ENCODE measurements at places on chromosomes 16 and 17.

- DNase-seq = no peak
Measured at GRCh38 chr17:77810536-77810935, 148.0 kb upstream of the TNRC6C start.

- no peak for DNase-seq
Measured at GRCh38 chr16:49619811-49620157, 236.1 kb downstream of the ZNF423 start.

DNA sequence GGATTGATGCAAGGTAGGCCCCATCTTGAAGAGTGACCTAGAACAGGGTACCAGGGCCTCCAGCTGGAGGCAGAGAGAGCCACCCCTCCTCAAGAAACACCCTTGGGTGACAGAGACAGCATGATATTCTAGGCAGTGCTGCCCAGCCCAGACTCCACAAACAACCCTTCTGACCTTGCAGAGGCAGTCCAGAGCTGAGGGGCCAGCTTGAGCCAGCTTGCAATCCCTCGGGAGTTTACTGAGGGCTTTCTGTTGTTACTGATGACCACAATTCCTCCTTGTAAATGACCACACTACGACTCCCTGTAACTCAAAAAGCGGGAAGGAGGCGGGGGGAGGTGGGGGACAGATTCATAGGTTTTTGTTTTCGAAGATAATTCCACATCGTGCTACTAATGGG lies 18.6 kb upstream of the MNT start:
- no peak for DNase-seq

DNA sequence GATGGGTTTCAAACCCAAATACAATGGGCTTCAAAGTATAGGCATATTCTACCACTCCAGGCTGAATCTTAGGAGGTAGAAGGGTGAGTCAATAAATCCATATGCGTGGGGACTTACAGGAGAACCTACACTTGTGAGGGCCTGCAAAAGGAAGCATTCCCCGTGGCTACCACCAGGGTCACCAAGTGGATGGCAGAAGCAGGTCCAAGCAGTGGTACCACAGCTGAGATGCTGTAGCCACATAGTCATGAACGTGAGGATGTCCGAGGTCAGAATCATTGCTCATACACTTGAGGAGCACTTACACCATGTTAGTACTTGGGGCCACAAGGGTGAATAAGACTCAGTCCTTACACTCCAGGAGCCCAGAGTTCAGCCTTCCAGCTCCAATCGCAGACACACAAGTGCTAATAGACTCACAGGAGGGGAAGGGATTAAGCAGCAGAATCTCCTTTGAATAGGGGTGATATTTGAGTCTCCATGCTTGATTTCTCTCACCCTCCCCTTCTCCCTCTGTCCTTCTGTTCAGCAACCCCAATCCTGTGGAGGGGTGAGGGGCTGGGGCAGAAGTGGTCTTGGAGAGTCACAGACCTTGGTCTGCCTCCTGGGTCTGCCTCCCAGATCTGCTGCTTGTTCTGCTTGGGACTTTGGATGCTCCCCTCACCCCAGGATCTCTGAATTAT lies 42.5 kb upstream of the ASIC2 start:
- DNase-seq = no peak

GRCh38 chr16:11342021-11342855 lies 3.0 kb upstream of the RMI2 start:
- DNase-seq = peak; percentile 11

GRCh38 chr17:42120161-42120769 lies 902 bp downstream of the KAT2A start:
- no peak for DNase-seq

- no peak for DNase-seq
Measured at GRCh38 chr16:31109622-31110021, 1.4 kb downstream of the BCKDK start.

DNA sequence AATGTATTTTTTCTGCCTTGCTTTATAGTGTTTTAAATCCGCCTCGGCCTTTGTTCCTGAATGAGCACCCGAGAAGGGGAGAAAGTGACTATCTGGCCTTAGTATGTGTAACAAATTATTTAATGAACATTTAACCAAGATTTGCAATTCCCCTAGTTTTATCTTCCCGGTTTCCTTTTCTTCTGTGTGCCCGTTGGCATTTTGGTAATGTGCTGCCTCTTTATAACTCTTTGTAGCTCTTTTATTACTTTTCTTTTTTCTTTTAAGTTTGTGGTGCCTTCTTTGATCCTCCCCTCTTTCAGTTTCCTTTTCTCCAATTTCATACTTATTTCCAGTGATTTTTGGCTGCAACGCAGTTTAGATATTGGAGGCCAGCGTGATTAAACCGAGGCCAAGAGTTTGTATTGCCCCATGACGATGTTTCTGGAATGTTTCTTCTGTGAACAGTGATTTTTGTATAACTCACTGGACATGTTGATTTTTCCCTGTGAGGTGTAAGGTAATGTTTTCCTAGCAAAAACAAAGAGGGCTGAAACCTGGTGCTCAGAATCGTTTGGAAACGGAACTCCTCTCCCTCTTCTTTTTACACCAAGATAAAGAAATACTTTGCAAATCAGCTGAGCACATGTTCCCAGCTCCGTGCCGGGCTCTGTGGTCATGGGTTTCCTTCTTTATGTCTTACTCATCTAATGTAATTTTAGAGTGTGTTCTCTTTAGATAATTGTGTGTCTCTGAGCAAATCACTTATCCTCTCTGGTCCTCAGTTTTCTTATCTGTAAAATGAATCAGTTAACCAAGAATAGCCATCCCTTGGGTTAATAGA lies 344.3 kb downstream of the WWOX start:
- DNase-seq = no peak

- DNase-seq = peak; percentile 22
Measured at GRCh38 chr17:37608351-37609169, 658 bp downstream of the SYNRG start.

DNA sequence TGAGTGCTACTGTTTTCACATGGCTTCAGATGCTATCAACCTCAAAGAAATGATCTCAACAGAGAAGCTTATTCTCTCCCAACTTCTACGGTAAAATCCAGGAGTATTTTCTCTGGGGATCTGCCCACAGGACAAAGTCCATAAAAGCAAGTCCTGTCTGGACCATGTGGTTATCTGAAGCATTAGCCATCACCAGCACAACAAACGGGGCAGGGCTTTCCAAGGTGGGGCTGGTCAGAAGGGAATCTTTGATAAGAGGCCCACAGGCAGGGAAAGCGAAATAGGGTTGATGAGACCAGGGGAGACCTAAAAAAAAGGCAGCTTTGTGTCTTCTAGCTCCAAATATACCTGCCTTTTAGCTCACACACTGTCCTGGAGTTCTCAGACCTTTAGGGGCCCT lies 38.7 kb upstream of the CACNG3 start:
- DNase-seq = no peak

DNA sequence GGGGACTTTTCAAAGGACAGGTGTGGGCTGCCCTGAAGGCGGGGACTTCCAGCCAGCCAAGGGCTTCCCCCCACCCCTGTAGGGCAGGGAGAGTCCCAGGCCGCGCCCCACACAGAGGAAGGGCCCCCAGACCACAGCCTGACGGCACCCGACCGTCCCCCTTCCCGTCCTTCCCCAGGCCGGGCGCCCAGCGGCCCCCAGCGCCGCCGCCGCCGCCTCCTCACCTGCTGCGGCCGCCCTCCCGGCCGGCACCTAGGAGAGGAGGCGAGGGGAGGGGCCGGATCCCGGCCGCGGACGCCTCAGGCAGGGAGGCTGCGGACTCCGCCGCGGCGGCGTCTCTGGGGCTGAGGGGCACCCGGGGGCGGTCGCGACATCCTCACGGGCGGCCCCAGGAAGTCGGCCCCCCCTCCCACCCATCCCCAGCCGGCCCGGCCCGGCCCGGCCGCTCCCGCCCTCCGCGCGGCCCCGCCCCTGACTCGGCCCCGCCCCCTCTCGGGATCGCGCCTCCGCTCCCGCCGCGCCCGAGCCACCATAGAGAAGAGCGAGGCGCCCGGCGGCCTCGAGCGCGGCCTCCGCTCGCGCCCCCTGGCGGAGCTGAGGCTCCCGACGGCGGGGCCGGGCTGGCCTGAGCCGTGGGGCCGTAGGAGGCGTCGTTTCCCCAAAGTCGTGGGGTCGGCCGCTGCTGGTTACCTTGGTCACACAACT lies 25.5 kb upstream of the RFFL start:
- DNase-seq = peak; percentile 90

GRCh38 chr16:81429045-81429521 lies 15.5 kb upstream of the CMIP start:
- no peak for DNase-seq
